Activated gamma-delta T cell (primary cell): ENCODE measurements at places on chromosomes 7 and 10.

- DNase-seq = no peak
These were observed 37.7 kb upstream of the SLC26A4 start for GRCh38 chr7:107622894-107623293.

DNA sequence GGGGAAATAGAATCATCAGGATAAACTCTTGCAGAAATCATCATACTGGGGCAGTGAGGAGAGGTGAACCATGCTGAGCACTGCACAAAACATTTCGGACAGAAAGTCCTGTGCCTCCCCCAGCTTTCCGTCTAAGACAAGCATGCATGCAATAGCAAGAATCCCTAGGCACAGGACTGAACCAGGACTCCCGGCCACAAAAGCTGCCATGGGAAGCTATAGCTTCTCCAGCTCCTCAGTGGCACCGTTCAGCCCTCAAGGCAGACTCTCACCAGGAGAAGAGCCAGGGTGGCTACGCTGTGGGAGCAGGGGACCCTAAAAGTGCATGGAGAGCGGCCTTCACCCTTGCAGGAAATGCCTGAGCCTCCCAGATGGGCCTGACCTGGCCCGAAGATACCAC is 70.8 kb downstream of the ASB13 start:
- no peak for DNase-seq

DNA sequence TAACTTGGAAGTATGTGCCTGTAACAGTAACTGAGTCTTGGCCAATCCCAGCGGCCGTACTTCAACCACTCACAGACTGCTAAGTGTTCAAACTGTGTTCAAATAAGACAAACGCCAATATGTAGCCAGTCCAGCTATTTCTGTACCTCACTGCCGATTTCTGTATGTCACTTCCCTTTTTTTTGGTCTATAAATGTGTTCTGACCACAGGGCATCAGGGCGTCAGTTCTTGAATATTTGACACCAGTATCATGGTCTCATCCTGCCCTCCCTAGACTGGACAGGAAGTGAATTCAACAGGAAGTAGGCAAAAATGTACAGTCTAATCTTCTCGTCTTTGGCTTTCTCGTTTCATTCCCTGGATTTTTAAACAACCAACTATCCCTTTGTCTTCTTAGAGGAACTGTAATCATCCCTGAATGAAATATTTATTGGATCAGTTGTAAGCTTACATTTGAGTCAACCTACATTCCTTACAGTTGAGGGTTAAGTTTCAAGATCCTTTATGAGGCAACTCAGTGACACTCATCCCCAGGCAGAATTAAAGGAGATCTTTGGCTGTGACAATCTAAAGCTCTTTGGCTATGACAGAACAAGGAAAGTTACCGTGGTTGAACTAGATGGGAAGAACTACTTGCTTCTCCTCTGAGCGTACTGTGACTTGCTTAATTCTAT is 232.7 kb downstream of the NSUN6 start:
- no peak for DNase-seq

DNA sequence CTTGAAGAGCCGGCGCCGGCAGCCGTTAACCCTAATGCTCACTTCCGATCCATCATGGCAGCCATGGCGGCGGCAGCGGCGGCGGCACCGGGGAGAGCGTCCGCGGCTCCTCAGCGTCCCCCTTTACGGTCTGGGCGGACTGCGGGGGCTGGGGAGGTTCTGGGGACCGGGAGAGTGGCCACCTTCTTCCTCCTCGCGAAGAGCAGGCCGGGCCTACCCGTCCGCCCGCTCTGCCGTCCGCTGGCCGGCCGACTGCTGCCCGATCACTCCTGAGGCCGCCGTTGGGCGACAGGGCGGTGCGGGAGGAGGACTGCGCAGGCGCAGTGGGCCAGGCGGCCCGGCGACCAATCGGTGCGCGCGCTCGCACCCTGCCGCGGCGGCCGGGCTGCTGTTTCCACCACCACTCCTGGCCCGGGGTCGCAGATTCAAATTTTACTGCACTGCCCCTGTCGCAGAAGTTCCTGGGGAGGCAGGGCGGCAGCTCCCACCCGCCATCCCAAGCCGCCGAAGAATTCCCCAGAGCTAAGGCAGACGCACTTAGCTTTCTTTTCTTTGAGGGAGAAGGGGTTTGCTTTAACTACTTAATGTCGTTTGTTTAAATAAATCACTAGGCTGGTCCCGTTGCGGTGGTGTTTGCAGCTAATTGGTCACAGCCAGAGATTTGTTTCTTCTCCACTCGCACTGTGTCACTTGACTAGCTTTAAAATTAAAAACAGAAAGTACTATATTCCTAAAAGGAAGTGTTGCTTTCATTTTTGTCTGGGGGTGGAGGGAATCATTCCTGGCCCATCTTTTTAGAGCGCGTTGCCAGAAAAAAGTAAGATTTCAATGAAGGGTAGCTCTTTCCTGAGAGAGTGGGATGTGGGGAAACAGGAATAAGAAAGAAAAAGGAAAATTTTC is at the start of gene KIF5B:
Gene KIF5B, minus strand, starts transcription at position 290 of the 900 bp plus-strand sequence. CDS start 452 bp downstream, outside the sequence.
- peak; percentile 71 for DNase-seq

DNA sequence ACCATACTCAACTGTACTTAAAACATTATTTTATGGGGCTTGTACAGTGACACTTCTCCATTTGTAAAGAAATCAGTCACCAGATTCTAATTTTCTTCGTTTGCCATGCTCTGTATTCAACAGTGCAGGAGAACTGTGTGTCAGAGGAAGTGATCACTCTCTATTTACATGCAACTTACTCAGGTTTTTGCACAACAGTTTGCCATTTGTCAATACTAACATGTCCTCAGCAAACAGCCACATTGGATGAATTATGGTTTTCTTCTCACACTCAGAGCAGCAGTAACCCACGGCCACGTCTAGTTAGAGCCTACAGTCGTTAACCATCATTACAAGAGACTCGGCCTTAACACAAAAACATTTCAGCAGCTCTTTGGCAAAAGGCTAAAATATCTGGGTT is 69.2 kb upstream of the SP4 start:
- no peak for DNase-seq

DNA sequence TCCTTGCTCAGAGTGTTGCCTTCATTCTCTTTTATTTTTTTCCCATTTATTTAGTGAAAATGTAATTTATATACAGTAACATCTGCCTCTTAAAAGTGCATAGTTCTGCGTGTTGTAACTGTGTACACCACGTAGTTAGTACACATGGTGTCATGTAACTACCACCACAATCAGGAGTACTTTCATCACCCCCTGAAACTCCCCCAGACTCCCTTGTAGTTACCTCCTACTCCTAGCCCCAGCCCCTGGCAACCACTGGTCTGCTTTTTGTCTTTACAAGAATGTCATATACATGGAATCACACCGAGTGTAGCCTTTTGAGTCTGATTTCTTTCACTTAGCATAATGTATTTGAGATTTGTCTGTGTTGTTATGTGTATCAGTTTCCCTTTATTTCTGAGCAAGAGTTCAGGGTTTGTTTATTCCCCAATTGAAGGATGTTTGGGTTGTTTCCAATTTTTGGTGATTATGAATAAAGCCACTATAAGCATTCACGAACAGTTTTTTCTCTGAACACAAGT is 50.6 kb downstream of the GRK5 start:
- DNase-seq = no peak

DNA sequence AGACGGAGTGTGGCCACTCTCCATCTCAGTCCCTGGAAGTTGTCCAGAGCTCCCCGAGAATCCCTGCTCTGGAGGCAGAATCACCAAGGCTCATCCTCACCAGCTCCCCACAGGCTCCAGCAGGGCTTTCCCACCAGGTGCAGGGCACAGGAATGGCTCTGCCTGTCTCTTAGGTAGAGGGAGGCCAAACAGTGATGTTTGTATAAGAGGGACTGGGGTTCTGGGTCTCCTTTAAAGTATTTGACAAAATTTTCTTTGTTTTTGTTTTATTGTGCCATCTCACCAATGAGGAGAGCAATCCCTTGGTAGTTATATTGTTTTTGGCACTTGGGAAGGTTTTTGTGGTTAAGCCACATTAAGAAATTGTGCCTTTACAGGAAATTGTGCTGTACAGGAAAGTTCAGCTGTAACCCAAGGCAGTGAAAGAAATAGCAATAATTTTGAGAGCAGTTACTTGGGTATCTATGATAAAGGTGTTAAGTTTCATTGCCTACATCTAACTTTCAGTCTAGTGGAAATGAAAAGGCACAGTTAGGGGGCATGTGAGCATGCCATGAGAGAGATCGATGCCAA is 219.3 kb upstream of the PRSS58 start:
- DNase-seq = no peak

DNA sequence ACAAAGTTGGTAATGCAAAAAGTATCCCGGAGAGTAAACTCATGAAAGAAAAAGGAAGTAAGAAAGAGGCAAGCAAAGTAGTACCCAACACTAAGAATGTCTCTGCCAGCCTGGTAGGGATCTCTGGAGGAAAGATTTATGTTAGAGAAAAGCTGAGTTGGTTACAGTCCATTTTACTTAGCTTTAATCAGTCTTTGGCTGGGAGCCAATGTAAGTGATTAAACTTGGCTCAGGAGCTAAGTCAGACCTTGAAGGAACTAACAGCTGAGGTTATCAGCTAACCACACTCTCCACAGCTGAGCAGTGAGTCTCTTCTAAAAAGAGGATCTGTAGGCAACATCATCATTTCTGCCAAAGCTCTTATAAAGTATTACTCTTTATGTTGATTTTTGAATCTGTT is 148.0 kb downstream of the ANKRD7 start:
- no peak for DNase-seq

GRCh38 chr7:80415522-80415921 is 96.3 kb downstream of the GNAT3 start:
- DNase-seq = no peak

DNA sequence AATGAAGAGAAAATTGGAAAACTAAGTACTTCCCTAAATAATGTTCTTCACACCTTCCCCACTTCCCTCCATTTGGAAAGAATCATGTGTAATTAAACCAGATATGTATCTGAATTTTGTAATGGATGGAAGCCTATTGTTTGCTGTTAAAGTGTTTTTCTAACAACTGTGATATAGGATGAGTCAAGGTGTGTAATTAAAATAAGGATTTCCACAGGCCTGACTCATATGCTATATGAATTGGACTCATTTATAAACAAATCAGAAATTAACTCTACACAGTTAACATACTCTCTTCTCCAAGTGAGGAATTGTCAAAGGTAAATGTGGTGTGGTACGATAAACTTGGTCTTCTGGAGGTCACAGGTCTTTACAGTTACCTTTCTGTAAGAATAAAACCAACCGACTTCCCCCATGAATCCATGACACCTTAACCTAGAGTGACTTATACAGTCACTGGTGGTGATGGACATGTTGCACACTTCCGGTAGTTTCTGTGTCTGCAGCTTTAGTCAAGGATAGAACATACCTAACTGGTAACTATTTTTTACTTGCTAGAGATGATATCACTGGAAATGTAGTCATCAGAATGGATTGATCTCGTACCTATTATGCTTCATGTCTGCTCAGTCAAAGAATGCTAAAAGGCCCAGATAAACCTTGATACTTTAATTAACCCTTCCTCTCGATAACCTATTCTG is 12.8 kb downstream of the PNLIPRP3 start:
- no peak for DNase-seq

- DNase-seq = no peak
These were observed 50.9 kb downstream of the ICA1 start for GRCh38 chr7:8210845-8211724.

- DNase-seq = no peak
These were observed 55.0 kb upstream of the DUSP5 start for GRCh38 chr10:110442746-110443145.

DNA sequence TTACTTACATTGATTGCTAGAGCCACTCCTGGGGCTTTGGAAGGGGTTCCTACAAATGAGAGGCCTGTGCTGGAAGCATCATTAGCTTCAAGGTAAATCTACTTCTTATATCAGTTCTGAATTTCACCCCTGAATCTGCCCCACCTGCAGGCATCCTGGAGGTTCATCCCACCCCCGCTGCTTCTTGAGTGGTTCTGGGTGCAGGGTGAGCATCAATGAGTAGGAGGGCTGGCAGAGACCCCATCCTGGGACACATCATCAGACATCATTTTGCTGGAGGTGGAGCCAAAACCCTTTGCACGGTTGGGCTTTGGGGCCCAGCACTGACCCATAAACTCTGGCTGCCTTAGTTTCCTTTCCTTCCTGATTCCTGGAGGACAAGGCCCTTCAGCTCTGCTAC is 143.7 kb downstream of the PTPN20 start:
- no peak for DNase-seq
